Thoracic aorta (tissue), 2 donors: ENCODE measurements at places on chromosomes 6 and 20. TPM values are rescaled to one million over a fixed set of nuclear protein-coding genes. Genes with fewer than 3 reads are reported as not detected.

The DNMT3B gene
- 1.3 TPM for total RNA-seq

The RAB5IF gene
- total RNA-seq: 72.1 TPM

DNA sequence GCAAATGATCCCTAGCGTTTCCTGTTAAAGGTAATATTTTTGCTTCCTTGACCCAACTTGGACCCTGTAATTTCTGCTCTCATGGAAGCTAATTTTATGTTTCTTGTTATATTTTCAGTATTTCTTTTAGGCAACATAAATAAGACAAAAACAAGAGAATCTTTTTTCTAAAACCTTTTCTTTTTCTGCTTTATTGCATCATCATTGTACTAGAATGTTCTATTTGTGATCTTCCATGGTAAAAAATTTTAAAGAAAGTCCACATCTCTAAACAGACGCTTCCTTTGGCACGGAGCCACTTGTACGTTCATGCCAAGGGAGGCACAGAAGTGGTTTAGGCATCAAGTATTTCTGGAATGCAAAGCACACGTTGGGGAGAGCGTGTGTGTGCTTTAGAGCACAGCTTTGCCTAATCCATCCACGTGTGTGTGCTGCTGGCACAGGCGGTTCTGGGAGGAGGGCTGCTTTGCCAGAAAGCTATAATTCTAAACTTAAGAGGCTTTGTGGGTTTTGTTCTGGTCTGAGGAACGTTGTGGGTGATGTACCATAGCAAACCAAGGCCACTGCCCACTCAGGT, 98.3 kb downstream of the SASH1 start:
- no peak for DNase-seq

DNA sequence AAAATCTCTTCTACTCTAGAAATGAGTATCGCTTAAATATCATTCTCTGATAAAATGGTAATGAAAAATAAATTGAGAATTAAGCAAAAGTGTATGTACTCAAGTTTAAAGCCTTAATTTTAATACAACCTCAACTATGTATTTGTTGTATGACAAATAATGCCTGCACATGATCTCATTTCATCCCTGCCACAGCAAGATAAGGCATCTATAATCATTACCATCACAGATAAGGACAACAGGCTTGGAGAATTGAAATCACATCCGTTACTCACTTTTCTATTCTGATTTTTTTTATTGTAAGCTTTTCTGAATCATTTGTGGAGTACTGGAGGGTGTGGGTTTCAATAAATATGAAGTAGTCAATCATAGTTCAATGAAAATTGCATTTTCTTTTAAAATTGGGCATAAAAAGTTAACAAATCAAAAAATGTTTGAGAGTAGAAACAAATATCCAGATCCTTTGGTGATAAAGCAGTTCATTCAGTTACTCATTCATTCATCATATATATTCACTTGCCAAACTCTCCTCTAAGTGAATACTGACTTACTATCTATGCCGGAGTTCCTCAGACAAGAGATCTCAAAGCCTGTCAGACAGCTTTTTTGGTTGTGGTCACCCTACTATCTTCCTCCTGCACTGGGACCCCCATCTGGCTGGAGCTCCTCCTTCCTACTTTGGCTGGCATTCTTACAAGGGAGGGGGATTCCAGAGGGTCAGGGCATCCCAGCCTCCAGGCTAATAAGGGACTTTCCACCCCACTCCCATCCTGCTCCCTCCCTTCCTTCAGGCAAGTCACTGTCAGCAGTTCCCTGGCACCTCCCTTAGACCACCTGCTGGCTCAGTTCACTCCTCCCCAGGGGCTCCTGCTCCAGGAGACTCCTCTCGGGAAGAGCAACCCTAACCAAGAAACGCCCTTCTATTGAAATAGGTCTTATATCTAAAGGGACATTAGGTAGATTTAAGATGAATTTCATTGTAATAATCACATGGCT, 118.6 kb downstream of the OGFRL1 start:
- DNase-seq: no peak

DNA sequence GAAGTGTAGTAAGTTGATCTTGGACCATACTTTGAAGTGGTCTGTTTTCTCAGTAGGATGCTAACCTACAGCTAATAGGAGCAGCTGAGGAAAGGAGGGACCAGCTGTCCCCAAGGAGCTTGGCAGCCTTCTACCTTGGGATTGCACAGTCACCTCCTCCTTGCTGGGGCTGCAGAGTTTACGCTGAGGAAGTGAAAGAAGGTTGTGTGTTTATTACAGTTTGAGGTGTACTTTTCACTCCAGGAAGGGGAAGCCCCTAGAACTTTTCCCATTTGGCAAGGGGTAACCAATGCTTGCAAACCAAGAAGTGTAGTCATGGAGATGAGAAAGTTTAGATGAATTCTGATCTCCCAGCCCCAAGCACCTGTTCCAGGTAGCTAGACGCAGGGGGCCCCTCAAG, 58.8 kb downstream of the BMP6 start:
- DNase-seq: no peak

DNA sequence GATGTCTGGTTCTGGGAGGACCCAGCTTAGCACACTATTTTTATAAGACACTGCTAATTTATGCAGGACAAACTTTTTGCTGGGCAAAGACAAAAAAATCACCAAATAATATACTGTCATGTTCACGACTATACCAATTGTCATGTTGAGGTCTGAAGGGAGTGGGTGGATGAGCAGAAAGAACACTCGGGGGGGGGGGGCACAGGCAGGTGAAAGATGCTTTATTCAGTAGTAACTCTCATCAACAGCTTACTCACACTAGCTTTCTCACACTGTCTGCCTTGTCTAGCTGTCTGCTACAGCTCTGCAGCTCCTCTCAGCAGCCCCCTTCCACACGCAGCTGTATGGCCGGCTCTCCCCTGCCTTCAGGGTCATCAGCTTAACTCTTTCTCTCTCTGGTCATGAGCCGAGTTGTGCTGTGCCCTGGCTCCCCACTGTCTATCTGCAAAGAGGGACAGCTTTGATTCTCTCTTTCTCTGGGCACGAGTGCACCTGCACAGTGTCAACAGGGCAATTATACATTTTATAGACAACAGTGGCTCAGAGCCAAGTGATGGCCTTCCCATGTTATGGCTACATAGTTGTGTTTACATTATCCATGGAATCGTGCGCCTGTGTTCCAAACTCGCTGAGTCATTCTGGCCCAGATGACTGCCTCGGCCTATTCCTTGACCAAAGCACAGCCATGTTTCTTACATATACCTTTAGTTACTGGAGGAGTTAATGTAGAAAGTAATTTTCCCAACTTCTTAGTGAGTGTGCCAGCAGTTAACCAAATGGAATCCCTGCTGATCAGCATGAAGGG, 187.7 kb upstream of the PRSS16 start:
- no peak for DNase-seq

- no peak for DNase-seq
Measured at GRCh38 chr20:19987046-19987445, 30.1 kb upstream of the NAA20 start.
